ENCODE measurements at places on chromosomes 3 and 15.

- DNase-seq = no peak
Measured at GRCh38 chr3:125134952-125135351, 77.6 kb downstream of the SLC12A8 start.

- DNase-seq = no peak
Measured at GRCh38 chr3:16456784-16457415, 56.6 kb downstream of the RFTN1 start.

DNA sequence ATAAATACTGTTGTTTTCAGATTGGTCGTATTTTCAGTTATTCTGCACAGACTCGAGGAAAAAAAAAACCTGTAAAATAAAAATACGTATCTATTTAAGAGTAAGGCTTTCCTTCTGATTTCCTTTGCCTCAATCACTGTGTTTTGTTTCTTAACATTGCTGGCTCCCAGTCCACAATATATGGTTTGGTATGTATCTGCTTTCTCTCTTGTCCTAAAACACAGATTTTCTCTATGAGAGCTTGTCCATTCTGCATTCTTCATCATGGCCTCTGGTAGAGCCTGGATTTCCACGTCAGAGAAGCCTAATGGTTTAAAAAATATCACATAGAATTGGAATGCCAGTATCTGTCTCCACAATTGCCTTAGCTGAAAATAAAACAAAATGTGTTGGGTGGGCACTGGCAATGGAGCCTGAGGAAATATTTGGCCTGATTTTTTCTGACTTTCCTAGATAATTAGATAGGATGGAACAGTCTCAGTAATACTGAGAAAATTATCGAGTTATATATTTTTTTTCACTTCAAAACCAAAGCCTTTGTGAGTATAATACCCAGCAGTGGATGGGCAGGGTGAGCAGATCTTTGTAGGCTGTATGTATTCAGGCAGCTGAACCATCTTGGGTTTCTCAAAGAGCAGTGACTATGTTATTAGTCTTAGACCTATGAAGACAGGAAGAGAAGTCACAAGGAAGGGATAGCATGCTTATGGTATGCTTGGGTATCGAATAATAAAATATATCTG is 1.9 kb downstream of the CD200 start:
- DNase-seq = no peak

DNA sequence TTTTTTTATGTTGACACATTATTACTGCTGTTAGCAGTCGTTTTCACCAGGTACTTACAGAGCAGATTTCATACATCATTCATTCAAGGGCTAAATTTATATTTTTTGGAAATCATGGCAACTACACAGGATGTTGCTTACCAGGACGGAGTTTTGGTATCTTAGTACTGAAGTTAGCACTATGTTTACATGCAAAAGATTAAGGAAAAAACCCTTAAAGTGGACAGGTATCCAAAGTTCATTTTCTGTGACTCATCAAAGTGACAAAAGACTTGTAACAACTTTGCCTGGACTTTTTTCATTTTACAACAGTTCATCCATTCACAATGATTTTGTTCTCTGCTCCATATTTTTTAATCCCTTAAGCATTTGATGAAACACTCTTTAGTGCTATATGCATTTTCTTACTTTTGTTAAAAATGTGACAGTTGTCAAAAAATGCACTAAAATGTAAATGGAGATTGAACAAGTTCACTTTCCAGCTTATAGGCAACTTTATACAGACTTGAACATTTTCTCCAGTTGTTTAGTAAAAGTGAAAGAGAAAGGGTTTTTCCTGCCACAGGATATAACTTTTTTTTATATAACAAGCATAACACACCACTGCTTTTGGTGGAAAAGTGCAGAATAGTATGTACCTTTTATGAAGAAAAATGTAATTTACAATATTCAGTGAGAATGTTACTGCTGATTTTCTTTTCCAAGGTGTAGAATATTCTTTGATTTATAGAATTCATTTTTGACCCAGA is 104.1 kb downstream of the STT3B start:
- DNase-seq = no peak

DNA sequence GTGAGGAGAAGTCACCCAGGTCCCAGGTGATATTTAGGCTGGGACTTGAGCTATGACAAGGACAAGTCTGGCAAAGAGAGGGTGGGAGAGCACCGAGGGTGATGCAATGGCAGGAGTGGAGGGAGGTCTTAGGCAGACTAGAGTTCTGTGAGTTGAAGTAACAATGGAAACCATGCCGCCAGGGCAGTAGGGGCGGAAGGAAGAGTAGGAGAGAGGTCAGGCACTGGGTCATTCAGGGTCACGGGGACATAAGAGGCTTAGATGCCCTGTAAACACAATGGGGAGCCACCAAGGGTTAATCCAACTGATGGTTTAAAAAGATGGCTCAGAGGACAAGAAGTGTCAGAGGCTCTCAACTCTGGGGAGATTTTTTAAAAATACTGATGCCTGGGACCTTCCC is 199.7 kb upstream of the LRTM1 start:
- no peak for DNase-seq

DNA sequence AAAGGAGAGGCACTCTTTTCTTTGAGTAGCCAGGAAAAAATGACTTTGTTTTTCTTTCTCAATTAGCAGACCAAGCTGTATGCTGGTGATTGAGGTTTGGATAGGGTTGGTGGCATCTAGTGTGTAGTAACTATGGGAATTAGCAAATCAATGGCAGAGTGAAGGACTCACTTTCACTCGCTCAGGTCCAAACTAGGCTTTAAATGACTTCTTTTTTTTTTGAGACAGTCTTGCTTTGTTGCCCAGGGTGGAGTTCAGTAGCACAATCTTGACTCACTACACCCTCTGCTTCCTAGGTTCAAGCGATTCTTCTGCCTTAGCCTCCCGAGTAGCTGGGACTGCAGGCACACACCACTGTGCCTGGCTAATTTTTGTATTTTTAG is 35.9 kb downstream of the PRKCI start:
- DNase-seq = no peak

DNA sequence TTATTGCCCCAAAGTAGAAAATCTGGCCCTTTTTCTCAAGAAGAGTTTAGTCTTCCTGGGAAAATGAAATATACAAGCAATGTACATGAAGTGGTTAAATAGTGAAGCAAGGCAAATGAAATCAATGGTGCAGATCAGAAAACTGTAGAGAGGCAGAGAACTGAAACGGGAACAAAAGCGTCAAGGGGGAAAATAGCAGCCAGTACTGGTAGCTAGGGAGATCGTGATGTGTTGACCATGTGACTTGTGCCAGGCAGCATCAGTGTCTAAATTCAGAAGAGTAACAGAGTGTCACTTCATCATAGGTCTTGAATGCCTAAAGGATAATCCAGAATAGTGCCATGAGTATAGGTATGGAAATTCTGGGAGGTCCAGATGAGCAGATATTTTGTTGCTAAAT is 163.1 kb downstream of the CHL1 start:
- no peak for DNase-seq
